Astrocyte of the cerebellum (primary cell): ENCODE measurements at places on chromosomes 2 and 18.
A peak's percentile ranks its signal among the peaks of the same experiment; 100 is the strongest.

- no peak for DNase-seq
Observed at GRCh38 chr18:59620381-59620780, 76.8 kb downstream of the CCBE1 start.

DNA sequence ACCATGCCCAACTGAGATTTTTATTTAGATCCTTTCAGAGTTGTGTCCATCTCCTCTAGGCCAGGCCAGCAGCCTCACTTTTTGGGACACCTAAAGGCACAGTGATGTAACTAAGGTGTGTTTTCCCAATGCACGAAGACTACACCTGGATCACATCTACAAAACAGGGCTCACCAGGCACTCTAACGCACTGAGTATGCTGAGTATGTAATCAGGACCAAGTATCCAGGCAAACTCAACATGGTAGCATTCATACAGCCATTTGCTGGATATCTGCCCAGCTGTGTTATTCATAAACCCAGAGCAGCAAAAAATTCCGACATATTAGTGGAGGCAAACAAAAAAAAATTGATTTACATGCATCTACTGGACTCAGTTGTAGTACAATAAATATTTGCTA, 33.8 kb downstream of the LPIN2 start:
- DNase-seq = peak; percentile 60

DNA sequence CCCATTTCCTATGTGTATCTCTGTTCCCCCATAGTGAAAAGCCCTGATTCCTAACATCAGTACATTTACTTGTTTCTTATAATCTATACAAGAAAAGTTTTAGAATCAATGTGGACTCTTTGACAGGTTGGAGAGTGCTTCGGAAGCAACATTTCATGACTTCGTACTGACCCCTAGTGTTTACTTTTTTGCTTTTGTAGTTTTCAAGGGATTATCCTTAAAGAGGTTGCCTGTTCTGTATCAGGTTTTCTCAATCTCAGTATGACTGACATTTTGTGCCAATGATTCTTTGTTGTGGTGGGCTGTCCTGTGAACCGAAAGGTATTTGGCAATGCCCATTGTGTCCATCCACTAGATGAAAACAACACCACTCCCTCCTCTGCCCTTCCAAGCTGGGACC, 43.3 kb upstream of the SERPINB2 start:
- peak; percentile 19 for DNase-seq

DNA sequence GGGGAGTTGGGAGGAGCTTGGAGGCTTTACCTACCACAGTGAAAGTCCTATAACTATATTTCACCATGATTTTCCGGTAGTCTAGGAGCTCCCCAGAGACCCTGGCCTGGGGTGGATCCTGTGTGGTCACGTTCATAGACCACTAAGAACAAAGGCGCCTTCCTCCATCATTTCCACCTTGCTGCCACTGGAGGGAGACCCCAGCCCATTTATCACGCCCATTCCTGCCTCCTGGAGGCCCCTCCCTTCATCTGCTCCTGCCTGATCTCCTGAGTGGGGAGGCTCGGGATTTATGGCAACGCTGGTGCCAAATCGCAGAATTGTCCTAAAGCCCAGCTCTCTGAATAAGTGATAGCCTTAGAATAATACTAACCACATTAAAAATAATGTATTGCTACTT, 507.6 kb upstream of the SPHKAP start:
- DNase-seq = no peak

- DNase-seq = no peak
Observed at GRCh38 chr2:237628247-237629187, 1.1 kb downstream of the LRRFIP1 start.

GRCh38 chr18:58347135-58347534, 281.8 kb downstream of the ALPK2 start:
- no peak for DNase-seq

- no peak for DNase-seq
Observed at GRCh38 chr2:1790473-1790872, 46.2 kb upstream of the PXDN start.

- peak; percentile 36 for DNase-seq
Observed at GRCh38 chr2:12304564-12305171, 412.1 kb upstream of the TRIB2 start.

- DNase-seq = no peak
Observed at GRCh38 chr2:234373481-234374149, 123.3 kb downstream of the ARL4C start.

DNA sequence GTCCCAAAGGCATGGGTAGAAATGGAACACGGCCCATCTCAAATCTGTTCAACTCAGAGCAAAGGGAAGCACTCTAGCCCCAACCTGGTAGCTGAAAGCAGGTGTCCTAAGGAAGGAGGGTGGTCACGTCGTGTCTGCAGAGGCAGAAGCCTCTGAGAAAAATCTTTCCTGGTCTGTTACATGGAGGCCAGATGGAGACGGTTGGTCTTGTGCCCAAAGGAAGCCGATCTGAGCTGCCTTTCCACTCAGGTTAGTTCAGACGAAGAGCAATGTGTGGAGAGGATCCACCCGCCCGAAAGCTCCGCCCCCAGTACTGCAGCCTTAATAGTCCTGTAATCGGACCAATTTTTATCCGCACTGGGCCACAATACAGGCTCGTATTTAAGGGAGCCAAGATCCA, 54.9 kb upstream of the AMMECR1L start:
- no peak for DNase-seq

GRCh38 chr2:138267161-138267901, 234.2 kb upstream of the SPOPL start:
- peak; percentile 73 for DNase-seq

DNA sequence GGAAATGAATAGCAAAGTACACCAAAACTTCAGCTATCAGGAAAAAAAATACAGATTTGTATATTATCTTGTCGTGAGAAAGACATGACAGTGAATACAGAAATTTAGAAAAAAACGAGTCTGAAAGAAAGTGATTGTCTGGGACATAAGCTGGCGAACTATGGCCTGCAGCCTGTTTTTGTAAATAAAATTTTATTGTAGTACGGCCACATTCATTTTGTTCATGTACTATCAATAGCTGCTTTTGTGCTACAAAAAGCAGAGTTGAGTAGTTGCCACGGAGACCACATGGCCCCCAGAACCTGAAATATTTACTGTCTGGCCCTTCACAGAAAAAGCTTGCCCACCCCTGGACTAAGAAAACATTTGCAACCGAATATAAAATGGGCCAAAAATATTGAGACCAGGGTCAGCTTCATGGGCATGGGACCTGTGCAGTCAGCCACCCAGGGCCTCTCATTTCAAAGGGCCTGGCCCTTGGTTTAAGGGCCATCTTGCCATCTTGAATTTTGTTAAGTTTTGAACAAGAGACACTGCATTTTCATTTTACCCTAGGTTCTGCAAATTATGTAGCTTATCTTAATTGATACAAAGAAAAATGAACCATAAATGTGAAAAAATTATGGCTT, 17.9 kb downstream of the ANTXR1 start:
- no peak for DNase-seq

DNA sequence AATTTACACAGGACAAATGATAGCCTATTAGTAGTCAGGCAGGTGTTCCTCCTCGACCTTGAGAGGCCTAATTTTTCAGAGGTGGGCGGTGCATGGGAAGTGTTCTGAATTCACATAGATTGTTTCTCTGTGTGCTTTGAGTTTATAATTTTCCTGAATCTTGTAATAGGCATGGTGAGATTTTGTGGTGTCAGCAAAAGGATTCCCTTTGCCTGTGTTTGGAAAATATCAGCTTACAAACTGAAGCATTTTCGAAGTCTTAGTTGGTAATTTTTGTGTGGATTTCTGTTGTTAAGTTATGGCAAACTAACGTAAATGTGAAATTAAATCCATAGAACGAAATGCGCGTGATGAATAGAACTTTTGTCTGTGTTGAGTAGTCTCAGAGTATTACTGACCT, 194.0 kb upstream of the RBMS1 start:
- DNase-seq = no peak

DNA sequence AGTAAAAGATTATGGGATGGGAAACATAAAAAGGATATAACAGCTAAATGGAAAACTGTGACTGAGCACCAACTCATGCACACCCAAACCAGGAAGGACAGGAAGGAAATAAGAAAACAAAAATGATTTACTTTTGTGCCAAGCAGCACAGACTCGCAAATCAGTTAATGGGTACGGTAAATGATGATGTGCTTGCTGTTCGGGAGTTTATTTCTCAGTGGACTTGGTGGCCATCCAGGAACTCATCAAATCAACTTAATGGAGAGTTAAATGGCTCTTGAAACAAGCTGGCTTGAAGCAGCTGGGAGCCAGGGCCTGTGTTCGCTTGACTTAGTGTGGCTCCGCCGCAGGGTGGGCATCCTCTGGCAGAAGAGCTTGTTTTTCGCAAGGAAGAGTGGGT, 36.2 kb downstream of the MTCL1 start:
- DNase-seq = no peak

GRCh38 chr2:190763901-190764514, 115.1 kb downstream of the NAB1 start:
- no peak for DNase-seq

DNA sequence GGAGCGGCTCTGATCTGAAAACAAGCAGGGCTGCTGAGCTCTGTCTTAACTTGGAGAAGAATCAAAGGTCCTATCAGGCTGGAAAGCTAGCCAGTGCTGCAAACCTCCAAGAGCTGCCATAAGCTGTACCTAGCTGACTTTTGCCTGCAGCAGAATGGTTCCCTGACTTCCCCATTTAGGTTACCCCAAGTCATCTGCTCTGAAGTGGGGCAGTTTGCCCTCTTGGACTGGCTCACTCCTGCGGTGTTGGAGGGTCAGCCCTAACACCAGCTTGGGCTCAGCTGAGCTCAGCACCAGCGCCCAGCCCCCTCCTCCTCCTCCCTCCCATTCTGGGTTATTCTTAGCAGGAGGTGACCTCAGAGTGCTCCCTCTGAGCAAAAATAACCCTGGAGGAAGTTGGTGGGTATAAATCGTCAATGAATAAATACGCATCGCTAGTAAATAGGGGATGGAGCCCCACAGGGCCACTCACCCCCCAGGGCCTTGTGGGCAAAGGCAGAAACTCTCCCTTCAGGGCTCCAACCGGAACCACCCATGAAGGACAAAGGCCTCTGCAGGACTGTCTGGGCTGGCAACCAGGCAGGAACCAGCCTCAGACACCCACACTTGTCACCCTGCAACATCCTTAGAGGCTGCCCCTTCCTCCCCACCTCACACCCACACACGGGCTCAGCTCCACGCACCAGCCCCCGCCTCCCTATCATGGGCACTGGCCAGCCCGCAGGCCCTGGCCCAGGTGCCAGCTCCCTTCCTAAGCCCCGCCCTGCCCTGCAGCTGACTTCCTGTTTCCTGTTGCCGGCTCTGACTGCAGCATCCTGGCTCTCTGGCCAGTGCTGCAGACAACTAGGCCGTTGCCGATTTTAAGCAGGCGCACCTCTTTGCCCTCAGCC, 46.9 kb downstream of the DNMT3A start:
- DNase-seq = no peak

DNA sequence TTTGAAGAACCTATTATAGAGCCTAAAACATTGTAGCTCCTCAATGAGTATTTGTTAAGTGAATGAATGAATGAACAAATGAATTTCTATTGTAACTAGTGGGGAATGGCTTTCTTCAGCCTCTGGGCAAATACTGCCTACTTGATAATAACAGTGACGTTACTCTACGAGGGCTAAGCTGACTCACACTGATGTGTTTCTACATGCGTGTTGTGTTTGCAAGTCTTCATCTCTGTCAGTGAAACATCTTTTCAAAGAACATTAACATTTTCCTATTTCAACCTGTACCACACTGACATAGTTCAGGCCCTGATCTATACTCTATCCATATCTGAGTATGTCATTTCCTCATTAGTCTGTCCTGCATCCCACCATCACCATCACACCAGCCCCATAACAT, 319.9 kb upstream of the ACVR2A start:
- no peak for DNase-seq

GRCh38 chr2:86274265-86274917, 63.0 kb downstream of the REEP1 start:
- peak; percentile 35 for DNase-seq

GRCh38 chr2:46887028-46887885, 28.3 kb downstream of the MCFD2 start:
- DNase-seq = no peak

DNA sequence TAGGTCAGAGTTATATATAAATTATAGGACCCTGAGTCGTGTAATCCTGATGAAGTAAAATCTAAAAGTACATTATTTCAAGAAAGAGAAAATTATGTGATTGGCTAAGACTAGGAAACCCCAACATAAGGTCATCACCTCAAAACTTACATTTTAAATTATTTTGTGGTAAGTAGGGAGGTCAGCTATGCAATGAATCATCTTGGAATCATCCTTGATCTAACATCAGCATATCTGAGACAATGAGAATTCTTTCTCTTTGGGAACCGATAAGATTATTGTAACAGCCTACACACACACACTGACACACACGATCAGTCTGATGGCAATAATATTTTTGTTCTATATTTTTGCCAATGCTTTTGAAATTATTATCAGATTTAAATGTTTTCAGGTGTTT, 904.8 kb upstream of the CHAC2 start:
- DNase-seq = peak; percentile 20

GRCh38 chr18:57589161-57589560, 2.7 kb upstream of the FECH start:
- DNase-seq = no peak

DNA sequence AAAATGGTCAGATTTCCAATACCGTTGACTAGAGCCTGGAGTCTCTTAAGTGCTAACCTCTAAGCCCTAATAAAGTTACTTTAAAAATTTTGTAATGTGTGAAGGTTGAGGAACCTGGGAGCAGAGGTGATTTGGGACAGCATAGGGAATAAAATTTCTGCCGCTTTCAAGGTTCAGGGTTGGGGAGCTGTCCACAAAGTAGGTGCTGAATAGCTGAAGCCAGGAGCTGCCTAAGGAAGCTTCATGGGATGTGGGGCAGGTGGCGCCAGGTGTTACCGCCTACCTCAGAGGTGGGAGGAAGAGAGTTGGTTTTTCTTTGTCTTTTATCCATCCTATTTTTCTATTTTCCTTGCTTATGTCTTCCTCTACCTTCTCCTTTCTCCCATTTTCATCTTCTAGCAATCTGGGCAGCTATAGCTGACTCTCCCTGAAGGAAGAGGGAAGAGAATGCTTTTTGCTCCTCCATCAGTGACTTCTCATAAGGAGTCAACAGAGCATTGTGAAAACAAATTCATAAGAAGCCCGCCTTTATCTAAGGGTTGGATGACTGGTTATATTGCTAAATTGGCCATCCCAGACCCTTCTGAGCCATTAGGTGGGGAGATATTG, 178.7 kb downstream of the CLIP4 start:
- peak; percentile 15 for DNase-seq

DNA sequence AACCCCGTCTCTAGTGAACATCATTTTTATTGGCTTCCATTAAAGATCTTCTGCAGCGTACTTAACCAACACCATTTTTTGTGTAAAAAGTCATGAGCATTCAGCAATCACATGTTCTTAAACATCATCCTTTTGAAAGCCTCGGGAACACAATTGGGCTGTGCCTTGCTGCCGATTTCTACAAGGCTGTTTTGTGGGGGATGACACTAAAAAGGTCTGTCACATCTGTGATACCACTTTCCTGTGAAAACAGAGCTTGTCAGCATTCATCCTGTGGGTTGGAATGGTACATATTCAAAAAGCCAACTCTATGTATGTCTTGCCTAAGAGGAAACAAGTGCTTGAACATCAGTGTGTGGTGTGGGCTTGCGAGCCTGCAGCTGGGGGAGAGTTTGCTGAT, 49.1 kb upstream of the MAPRE3 start:
- DNase-seq = no peak
